ENCODE measurements at places on chromosomes 7 and 10. TPM values are rescaled to one million over a fixed set of nuclear protein-coding genes. Genes with fewer than 3 reads are reported as not detected.

Gene C10orf67
- not detected for total RNA-seq

Gene SVOPL
- not detected for total RNA-seq

Gene TFEC
- under 0.01 TPM for total RNA-seq

Gene PRPF18
- total RNA-seq: 41.6 TPM

Gene UTF1
- total RNA-seq: not detected

Gene TMEM130
- total RNA-seq: not detected

Gene CDC14C
- not detected for total RNA-seq

Gene IL6
- total RNA-seq: 23.1 TPM

Gene HYAL4
- total RNA-seq: under 0.01 TPM

Gene HTR5A
- total RNA-seq: not detected

Gene BET1
- 25.1 TPM for total RNA-seq

Gene ZP3
- 43.9 TPM for total RNA-seq

Gene PNLIPRP1
- total RNA-seq: not detected

Gene AASS
- 8.5 TPM for total RNA-seq

Gene MRLN
- not detected for total RNA-seq

Gene CAMK1D
- total RNA-seq: 2.2 TPM

Gene RNF32
- 2.8 TPM for total RNA-seq

Gene ENO4
- not detected for total RNA-seq

Gene GPER1
- total RNA-seq: 0.21 TPM

Gene DENND11
- total RNA-seq: 21.2 TPM

Gene CUZD1
- total RNA-seq: 0.64 TPM

Gene HOXA2
- not detected for total RNA-seq

Gene MAP3K8
- total RNA-seq: 5.1 TPM

Gene PRDX3
- total RNA-seq: 175 TPM

Gene TAC1
- 2.9 TPM for total RNA-seq

Gene FAM25A
- 10.8 TPM for total RNA-seq

Gene BNIP3
- total RNA-seq: 262 TPM

Gene PDE6C
- total RNA-seq: not detected

Gene TIAL1
- total RNA-seq: 27.3 TPM

Gene IGFBP3
- 133 TPM for total RNA-seq

Gene CFAP46
- total RNA-seq: not detected

Gene HKDC1
- total RNA-seq: 15.4 TPM

Gene TMEM229A
- total RNA-seq: not detected

Gene CTAGE4
- not detected for total RNA-seq

Gene ACTL6B
- total RNA-seq: not detected

Gene TAF5
- 3.8 TPM for total RNA-seq

Gene ZNF736
- total RNA-seq: 3.2 TPM

Gene TCAF1
- total RNA-seq: 23.4 TPM

Gene PTF1A
- not detected for total RNA-seq

Gene SPDYE2B
- total RNA-seq: not detected

Gene NPTX2
- total RNA-seq: not detected

Gene SLC13A1
- not detected for total RNA-seq
